ENCODE measurements at places on chromosomes 11 and 22.

DNA sequence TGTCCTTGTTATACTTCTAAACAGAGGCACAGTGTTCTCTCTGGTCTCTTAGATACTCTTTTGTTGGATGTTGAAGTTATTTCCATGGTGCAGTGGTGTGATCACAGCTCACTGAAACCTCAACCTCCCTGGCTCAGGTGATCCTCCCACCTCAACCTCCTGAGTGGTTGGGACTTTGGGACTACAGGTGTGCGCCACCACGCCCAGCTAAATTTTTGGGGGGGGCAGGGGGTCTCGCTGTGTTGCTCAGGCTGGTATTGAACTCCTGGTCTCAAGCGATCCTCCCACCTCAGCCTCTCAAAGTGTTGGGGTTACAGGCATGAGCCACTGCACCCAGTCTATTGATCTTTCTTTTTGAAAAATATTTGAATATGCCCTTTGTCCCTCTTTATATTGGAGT is 14.9 kb downstream of the ZNF74 start:
- no peak for DNase-seq

- DNase-seq, result peak; percentile 99
These were observed 1.9 kb upstream of the CARD16 start for GRCh38 chr11:105046898-105047579.

GRCh38 chr11:15655552-15655951 is 540.8 kb downstream of the INSC start:
- DNase-seq, result no peak

DNA sequence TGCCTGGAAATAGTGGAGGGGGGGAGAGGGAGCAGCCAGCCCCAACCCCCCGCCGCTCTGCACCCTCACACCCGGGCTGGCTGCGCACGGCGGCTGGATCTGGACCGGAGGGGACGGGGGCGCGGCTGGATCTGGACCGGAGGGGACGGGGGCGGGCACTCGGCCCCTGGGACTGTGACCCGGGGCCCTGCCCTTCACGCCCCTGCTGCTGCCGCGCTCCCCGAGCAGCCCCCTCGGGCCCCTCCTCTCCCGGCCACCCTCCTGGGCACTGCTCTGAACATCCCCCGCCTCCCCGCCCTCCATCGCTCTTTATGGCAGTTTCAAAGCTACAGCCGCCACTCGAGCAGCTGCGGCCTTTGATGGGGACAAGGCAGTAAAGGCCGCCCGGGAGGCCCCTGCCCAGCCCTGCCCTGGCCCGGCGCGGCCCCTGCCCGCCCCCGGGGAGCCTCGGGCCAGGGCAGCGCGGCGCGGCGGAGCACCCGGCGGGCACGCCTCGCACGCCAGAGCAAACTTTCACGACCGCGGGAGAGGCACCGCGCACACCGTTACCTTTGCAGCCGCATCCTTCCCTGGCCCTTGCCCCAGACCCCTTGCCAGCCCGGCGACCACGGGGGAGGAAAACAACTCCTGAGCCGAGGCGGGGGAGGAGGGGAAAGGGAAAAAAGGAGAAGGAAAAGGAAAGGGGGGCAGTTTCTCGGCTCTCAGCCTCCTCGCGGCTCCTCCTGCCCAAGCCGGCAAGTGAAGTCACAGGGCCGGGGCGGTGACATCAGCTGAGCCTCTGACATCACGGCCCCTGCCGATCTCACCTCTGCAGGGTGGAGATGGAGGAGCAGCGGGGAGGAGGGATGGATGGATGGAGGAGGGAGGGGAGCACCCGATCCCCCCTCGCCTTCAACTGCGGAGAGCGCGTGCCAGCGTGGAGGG is 13.1 kb upstream of the TCF20 start:
- peak; percentile 21 for DNase-seq

GRCh38 chr22:46758121-46758520 is 4.3 kb upstream of the TBC1D22A start:
- DNase-seq, result no peak

- DNase-seq, result no peak
These were observed 27.7 kb upstream of the PPP2R1B start for GRCh38 chr11:111793863-111794262.

- no peak for DNase-seq
These were observed 1.1 kb downstream of the MYBPC3 start for GRCh38 chr11:47351156-47352126.

DNA sequence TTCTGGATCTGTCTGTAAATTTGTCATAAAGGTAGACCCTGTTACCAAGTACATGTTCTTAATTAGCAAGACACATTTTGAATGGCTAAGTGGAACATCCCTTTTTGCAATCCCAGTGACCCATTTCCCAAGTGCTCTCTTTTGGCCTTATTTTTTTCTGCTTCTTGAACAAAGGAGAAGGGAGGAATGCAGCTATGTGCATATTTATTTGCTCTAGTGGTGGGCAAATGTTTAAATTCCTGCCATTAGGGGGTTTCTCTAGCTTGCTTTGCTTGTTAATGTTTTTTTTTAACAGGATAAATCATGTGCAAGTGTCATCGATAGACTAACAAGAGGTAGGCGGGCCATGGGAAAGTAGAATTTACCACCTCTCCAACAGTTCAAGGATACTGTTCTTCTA is 135.7 kb downstream of the COMMD9 start:
- no peak for DNase-seq

DNA sequence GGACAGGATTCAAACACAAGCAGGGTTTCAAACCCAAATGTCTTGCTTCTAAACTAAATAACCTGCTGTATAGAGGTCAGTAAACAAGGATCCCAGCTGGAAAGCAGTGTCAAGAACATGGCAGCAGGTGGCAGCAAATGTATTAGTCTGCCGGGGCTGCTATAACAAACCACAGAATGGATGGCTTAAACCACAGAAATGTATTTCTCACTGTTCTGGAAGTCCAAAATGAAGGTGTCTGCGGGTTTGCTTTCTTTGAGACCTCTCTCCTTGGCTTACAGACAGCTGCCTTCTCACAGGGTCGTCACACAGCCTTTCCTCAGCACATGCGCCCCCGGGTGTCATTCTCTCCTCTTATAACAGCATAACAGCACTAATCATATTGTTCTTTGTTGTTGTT is 65.1 kb upstream of the LRRC55 start:
- DNase-seq, result peak; percentile 54

- no peak for DNase-seq
These were observed 341.3 kb downstream of the MIAT start for GRCh38 chr22:26998716-26999115.

GRCh38 chr22:22663861-22664800 is 19.7 kb downstream of the GGTLC2 start:
- DNase-seq, result no peak

DNA sequence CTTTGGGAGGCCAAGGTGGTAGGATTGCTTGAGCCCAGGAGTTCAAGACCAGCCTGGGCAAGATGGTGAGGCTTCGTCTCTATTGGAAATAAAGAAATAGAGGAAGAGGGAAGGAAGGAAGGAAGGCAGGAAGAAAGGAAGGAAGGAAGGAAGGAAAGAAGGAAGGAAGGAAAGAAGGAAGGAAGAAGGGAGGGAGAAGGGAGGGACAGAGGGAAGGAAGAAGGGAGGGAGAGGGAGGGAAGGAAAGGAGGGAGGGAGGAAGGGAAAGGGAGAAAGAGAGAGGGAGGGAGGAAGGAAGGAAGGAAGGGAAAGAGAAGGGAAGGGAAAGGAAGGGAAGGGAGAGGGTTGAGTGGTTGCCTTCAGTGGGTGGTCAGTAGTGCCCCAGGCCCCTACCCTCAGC is 13.9 kb upstream of the PNPLA3 start:
- DNase-seq, result no peak

GRCh38 chr11:126546191-126546590 is 190.7 kb downstream of the ST3GAL4 start:
- DNase-seq, result no peak

- no peak for DNase-seq
These were observed 48.7 kb upstream of the RASD2 start for GRCh38 chr22:35491908-35492380.

DNA sequence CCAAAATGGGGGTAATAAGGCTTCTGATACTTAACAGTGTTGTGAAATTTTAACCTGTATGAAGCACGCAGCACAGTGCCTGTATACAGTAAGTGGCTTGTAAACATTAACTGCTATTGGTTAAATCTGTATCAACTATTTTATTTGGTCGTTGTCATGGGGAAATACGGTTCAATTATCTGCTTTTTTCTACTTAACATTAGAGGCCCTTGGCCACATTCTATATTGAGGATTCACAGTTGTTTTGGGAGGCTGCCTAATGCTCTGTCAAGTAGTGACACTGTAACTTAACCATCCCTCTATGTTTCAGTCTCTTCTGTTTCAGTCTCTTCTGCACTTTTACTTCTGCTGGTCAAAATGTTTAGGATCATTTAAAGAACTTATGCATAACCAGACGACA is 95.6 kb downstream of the LDLRAD3 start:
- DNase-seq, result no peak

- no peak for DNase-seq
These were observed 476 bp downstream of the ARHGAP32 start for GRCh38 chr11:129191649-129192048.

- DNase-seq, result no peak
These were observed 17.1 kb downstream of the MARK2 start for GRCh38 chr11:63855975-63856374.

GRCh38 chr11:44761551-44761961 is 34.8 kb downstream of the TSPAN18 start:
- DNase-seq, result no peak

GRCh38 chr11:125946712-125947418 is 1.0 kb downstream of the VSIG10L2 start:
- no peak for DNase-seq

GRCh38 chr11:1087279-1087960 is 12.7 kb downstream of the MUC2 start:
- no peak for DNase-seq

GRCh38 chr22:41620589-41621098 is at the start of gene DESI1:
Gene DESI1 (minus strand): TSS chr22:41621043. CDS start chr22:41620839, 204 bp downstream.
- no peak for DNase-seq

- DNase-seq, result no peak
These were observed 37.2 kb downstream of the SLC35F2 start for GRCh38 chr11:107821199-107821927.

- no peak for DNase-seq
These were observed 14.9 kb downstream of the PACS1 start for GRCh38 chr11:66084821-66085475.

- DNase-seq, result no peak
These were observed 135.4 kb downstream of the ADAMTS15 start for GRCh38 chr11:130583801-130584211.

All from mesenchymal stem cell (in vitro differentiated cells and primary cell).